ENCODE measurements at places on chromosomes 6 and 20. TPM values are rescaled to one million over a fixed set of nuclear protein-coding genes. Genes with fewer than 3 reads are reported as not detected.
A peak's percentile ranks its signal among the peaks of the same experiment; 100 is the strongest.

Gene BFSP1
- 2.7 TPM for total RNA-seq

Gene SEL1L2
- not detected for total RNA-seq

Gene ENPP1
- 3.4 TPM for total RNA-seq

Gene LHFPL5
- not detected for total RNA-seq

Gene UNC5CL
- 1.4 TPM for total RNA-seq

Gene GLP1R
- not detected for total RNA-seq

Gene CFAP206
- total RNA-seq = 0.26 TPM

Gene LRRN4
- total RNA-seq = 76.6 TPM

Gene KCNK16
- total RNA-seq = not detected

GRCh38 chr20:561437-562231, 18.0 kb upstream of the CSNK2A1 start:
- no peaks in the 10 kb centered on the region for H3K4me1 ChIP-seq
- peaks cover 16% of the 10 kb centered on the region for H3K27me3 ChIP-seq
- DNase-seq = no peak

DNA sequence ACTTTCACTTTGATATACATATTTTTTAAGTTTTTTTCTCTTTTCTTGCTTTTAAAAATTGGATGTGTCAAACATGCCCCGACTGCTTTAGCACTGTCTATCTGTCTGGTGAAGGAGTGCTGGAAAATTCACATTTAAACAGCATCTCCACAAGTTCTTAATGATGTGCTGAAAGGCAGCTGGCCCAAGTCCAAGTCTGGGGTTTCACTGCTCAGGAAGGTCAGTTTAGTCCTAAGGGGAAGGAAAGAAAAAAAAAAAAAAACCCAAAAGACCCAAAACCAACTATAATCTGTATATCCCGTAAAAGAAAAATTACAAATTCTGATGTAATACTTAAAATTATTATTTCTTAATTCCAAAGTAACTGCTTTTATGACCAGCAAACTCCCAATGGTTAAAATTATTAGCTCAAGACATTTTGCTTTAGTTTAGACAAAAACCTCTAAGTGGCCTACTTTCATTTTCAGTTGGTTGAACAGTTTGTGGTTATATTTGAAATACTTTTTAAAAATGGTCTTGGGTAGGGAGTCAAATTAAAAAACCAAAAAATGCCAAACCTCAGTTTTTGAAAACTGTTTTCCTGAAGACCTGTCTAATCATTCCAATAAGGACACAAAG, 79.5 kb upstream of the PREP start:
- H3K4me1 ChIP-seq = no peaks in the 10 kb centered on the region
- H3K27ac ChIP-seq = no peak overlapping the region
- H3K36me3 ChIP-seq = no peaks in the 10 kb centered on the region
- H3K4me3 ChIP-seq = no peak overlapping the region

GRCh38 chr20:35489717-35490116, 34.3 kb downstream of the CEP250 start:
- peak overlapping the region; percentile 51 for H3K4me3 ChIP-seq
- no peaks in the 10 kb centered on the region for H3K27me3 ChIP-seq
- H3K4me1 ChIP-seq = no peaks in the 10 kb centered on the region
- no peak for DNase-seq

DNA sequence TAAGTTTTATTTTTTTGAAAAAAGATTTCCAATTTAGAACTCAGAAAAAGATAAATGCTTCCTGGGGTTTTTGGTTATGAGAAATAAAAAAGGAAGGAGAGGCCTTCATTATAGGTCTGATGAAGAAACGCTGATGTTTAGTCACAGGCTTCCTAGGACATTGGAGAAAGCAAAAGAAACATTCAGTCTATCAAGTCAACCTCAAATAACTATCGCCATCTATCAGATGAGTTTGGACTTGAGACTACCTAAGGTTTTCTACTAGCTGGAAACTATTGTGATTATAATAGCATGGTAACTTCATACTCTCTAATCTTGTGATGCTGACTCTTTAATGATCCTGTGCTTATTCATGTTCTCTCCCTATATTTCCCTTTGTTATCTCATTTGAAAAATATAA, 171.3 kb downstream of the TPBG start:
- DNase-seq = no peak
- H3K27ac ChIP-seq = no peak overlapping the region
- H3K4me3 ChIP-seq = no peak overlapping the region

DNA sequence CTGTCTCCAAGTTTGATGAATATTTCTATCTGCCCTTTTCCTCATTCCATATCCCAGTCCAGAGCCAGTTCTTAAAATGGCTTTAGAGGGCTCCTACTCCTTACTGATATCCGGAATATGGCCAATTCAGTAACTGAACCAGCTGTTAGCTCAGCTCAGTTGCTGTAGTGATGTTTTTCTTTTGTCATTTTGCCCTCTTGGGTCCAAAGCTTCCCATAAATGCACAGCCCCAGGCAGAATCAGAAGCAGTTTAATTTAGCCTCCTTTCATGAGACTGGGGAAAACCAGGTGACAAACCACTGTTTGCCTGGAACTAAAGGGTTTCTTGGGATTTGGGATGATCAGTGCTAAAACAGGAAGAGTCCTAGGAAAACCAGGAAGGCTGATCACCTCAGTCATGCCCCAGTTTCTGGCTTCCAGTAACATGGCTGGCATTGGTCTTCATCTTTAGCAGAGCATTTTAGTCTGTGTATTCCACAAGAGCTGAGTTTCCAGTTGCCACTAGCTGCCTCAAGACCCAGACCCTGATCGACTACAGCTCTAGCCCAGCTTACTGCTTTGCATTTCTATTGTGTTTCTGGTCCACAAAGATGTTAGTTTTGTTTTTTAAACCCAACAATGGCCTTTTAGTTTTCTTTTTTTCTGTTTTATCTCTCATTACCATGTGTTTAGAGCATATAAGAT, 40.6 kb upstream of the REV3L start:
- H3K4me1 ChIP-seq = peaks cover 6% of the 10 kb centered on the region
- no peak overlapping the region for H3K27ac ChIP-seq
- H3K27me3 ChIP-seq = no peaks in the 10 kb centered on the region
- H3K36me3 ChIP-seq = no peaks in the 10 kb centered on the region
- no peak for DNase-seq

GRCh38 chr6:8803181-8803760, 367.9 kb upstream of the SLC35B3 start:
- no peak overlapping the region for H3K4me3 ChIP-seq
- H3K27me3 ChIP-seq = no peaks in the 10 kb centered on the region
- H3K27ac ChIP-seq = no peak overlapping the region

- no peak for DNase-seq
- no peaks in the 10 kb centered on the region for H3K27me3 ChIP-seq
- H3K4me1 ChIP-seq = peaks cover 76% of the 10 kb centered on the region
- no peaks in the 10 kb centered on the region for H3K36me3 ChIP-seq
- H3K4me3 ChIP-seq = no peak overlapping the region
These were observed 14.9 kb downstream of the PHACTR2 start for GRCh38 chr6:143692696-143693095.

GRCh38 chr6:24689964-24690363, 23.1 kb downstream of the ACOT13 start:
- H3K4me3 ChIP-seq = no peak overlapping the region
- H3K27me3 ChIP-seq = no peaks in the 10 kb centered on the region
- H3K27ac ChIP-seq = no peak overlapping the region
- no peaks in the 10 kb centered on the region for H3K4me1 ChIP-seq
- H3K36me3 ChIP-seq = no peaks in the 10 kb centered on the region

GRCh38 chr6:121210943-121211342, 123.3 kb downstream of the TBC1D32 start:
- no peak overlapping the region for H3K4me3 ChIP-seq
- no peak for DNase-seq
- H3K27me3 ChIP-seq = no peaks in the 10 kb centered on the region
- no peaks in the 10 kb centered on the region for H3K36me3 ChIP-seq
- H3K27ac ChIP-seq = no peak overlapping the region
- no peaks in the 10 kb centered on the region for H3K4me1 ChIP-seq

GRCh38 chr6:63352069-63352543, 32.3 kb upstream of the LGSN start:
- H3K27ac ChIP-seq = no peak overlapping the region
- H3K4me1 ChIP-seq = peaks cover 10% of the 10 kb centered on the region
- no peaks in the 10 kb centered on the region for H3K27me3 ChIP-seq
- H3K36me3 ChIP-seq = no peaks in the 10 kb centered on the region

Measured in upper lobe of right lung (tissue), 1 donor.